ENCODE measurements at places on chromosomes 2 and 18. TPM values are rescaled to one million over a fixed set of nuclear protein-coding genes. Genes with fewer than 3 reads are reported as not detected.

- H3K27ac ChIP-seq, result no peak overlapping the region
- no peaks in the 10 kb centered on the region for H3K36me3 ChIP-seq
- DNase-seq, result no peak
- H3K4me1 ChIP-seq, result no peaks in the 10 kb centered on the region
- H3K27me3 ChIP-seq, result no peaks in the 10 kb centered on the region
These were observed 9.1 kb downstream of the MFSD6 start for GRCh38 chr2:190417045-190417842.

Gene GALR1
- total RNA-seq, result 0.24 TPM

DNA sequence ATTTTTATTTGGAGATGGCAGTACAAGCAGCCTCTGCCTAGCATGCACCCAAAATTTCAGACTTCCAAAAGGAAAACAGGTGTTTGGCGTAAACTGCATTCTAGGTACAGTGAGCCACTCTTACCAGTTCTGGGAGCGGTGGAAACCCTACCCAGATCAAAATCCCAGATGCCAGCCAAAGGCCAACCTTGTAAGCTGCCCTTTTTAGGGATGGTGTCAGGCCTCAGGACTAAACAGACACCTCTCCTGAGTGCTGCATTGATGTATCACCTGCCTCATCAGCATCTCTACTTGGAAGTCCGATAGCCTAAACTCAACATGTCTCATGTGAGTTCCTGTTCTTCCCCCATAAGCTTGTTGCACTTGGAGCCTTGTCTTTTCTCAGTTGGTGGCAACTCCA is 104.0 kb downstream of the MAP4K4 start:
- no peak for DNase-seq
- H3K27me3 ChIP-seq, result no peaks in the 10 kb centered on the region
- H3K4me3 ChIP-seq, result no peak overlapping the region
- peaks cover 4% of the 10 kb centered on the region for H3K4me1 ChIP-seq

DNA sequence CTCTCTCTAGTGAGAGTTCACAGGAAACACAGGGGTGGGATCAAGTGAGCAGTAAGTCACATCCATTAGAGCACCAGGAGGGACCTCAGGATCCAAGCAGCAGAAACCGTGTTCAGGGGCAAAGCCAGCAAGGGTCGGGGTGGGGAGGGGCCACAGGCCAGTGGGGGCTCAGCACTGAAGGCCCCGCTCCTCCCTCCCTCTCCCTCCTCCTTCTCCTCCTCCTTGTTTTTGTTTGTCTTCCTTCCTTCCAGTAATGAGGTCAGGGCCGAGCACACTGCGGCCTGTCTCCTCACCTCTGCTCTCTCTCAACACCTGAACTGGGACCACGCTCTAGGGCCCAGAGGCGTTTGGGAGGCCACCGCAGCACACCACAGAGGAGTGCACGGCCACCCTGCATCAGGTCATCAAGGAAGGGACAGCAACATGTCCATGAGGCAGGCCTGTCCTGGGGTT is 20.9 kb downstream of the MTERF4 start:
- H3K4me3 ChIP-seq, result no peak overlapping the region
- no peak overlapping the region for H3K27ac ChIP-seq
- no peaks in the 10 kb centered on the region for H3K27me3 ChIP-seq
- H3K36me3 ChIP-seq, result no peaks in the 10 kb centered on the region

DNA sequence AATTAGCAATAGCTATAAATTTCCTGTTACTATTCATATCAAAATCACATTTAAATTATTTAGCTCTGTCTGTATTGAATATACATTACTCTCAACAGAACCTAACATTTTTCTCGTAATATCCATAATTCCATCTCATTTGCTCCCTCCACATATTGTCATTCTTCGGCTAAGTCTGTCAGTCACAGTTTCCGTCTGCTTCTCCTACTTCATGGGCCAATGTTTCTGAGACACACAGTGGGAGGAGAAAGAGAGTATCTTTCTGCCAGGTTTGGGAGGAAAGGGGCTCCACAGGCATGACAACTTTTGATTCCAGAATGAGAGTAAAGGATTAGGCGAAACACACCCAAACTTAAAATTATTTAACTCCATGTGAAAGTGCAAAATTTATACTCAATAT is 273.1 kb upstream of the SMIM21 start:
- no peaks in the 10 kb centered on the region for H3K36me3 ChIP-seq
- no peak overlapping the region for H3K27ac ChIP-seq
- DNase-seq, result no peak
- H3K27me3 ChIP-seq, result no peaks in the 10 kb centered on the region
- no peak overlapping the region for H3K4me3 ChIP-seq
- H3K4me1 ChIP-seq, result no peaks in the 10 kb centered on the region

- H3K36me3 ChIP-seq, result no peaks in the 10 kb centered on the region
- no peak overlapping the region for H3K4me3 ChIP-seq
These were observed 65.2 kb upstream of the RAPH1 start for GRCh38 chr2:203600286-203600685.

DNA sequence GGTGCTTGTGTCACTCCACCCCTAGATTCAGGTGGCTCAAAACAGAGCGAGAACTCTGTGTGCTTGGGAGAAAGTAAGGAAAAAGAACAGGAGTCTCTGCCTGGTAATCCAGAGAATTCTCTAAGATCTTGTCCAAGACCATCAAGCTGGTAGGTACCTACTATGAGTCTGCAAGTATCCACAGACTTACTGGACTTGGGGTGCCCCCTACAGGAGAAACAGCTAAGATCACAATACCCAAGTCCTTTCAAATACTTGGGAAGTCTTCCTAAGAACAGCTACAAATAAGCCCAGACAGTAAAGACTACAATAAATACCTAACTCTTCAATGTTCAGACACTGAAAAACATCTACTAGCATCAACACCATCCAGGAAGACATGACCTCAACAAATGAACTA is 1143.6 kb upstream of the ACVR2A start:
- DNase-seq, result no peak
- H3K27ac ChIP-seq, result no peak overlapping the region
- no peak overlapping the region for H3K4me3 ChIP-seq

GRCh38 chr2:210399440-210400041 is 77.0 kb downstream of the LANCL1 start:
- H3K4me1 ChIP-seq, result no peaks in the 10 kb centered on the region
- DNase-seq, result no peak
- H3K4me3 ChIP-seq, result no peak overlapping the region
- no peak overlapping the region for H3K27ac ChIP-seq

GRCh38 chr2:233604826-233605225 is 12.6 kb upstream of the UGT1A8 start:
- H3K4me1 ChIP-seq, result no peaks in the 10 kb centered on the region
- no peaks in the 10 kb centered on the region for H3K27me3 ChIP-seq
- no peak for DNase-seq
- H3K4me3 ChIP-seq, result no peak overlapping the region
- H3K36me3 ChIP-seq, result no peaks in the 10 kb centered on the region
- no peak overlapping the region for H3K27ac ChIP-seq
